ENCODE measurements at places on chromosomes 11 and 22. TPM values are rescaled to one million over a fixed set of nuclear protein-coding genes. Genes with fewer than 3 reads are reported as not detected.

- DNase-seq = peak; percentile 95
Observed at GRCh38 chr11:18393581-18394274, 635 bp upstream of the LDHA start.

- no peak for DNase-seq
Observed at GRCh38 chr22:49094151-49094550, 733.5 kb downstream of the BRD1 start.

GRCh38 chr11:15909937-15910598, 446.3 kb downstream of the SOX6 start:
- DNase-seq = no peak

- peak; percentile 98 for DNase-seq
Observed at GRCh38 chr11:86688398-86689179, 16.2 kb upstream of the ME3 start.

- DNase-seq = no peak
Observed at GRCh38 chr11:113242767-113243397, 71.5 kb upstream of the TTC12 start.

GRCh38 chr11:100969008-100969407, 160.6 kb downstream of the PGR start:
- DNase-seq = no peak

DNA sequence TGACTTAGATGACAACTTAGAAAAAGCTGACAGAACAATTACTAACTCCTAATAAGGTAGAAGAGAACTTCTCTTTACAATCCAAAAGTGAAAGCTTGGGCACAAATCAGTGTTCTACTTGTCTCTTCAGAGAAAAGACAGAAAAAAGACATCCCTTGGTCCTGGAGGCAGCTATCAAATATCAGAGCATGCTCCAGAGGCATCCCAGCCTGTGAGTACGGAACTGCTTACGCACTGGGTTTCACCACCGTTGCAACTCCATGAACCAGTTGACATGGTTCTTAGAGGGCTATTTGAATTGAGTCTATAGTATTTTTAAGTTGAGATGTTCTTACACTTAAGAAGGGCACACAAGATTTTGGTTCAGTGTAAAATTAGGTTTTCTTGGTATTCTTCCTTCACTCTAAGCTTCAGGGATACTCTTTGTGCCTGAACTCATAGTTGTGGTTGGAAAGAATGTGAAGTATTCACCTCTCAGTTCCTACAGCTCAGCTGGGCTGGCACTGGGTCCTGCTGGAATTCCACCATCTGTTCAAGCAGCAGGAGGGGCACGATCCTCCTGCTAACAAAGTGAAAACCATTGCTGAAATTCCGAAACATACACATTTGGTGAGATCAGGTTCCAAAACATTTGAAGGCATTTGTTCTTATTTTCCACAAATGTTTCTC, 6.3 kb downstream of the AKIP1 start:
- peak; percentile 89 for DNase-seq

PANX2 gene
- not detected for total RNA-seq

OR51B6 gene
- total RNA-seq = not detected
